ENCODE measurements at places on chromosomes 6 and 20.
A peak's percentile ranks its signal among the peaks of the same experiment; 100 is the strongest.

GRCh38 chr6:6683969-6684833 lies 95.7 kb downstream of the LY86 start:
- DNase-seq = peak; percentile 32

- DNase-seq = no peak
Observed at GRCh38 chr6:116431964-116432595, 29.1 kb upstream of the CALHM6 start.

DNA sequence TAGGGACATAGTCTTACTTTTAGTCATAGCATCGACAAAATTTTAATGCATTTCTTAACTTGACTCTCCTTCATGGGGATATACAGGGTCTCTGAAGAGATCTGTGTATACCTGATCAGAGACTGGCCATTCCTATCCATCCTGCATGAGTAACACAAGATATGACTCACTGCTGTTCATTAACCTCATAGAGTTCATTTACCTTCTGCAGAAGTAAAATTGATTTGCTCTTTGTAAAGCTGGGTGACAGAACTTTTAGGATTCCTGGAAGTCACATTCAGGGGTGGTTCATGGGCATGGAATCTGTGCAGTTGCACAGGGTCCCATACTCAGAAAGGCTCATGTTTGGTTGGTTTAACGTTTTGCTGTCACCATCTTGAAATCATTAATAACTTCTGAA lies 53.2 kb downstream of the PDE7B start:
- DNase-seq = no peak

DNA sequence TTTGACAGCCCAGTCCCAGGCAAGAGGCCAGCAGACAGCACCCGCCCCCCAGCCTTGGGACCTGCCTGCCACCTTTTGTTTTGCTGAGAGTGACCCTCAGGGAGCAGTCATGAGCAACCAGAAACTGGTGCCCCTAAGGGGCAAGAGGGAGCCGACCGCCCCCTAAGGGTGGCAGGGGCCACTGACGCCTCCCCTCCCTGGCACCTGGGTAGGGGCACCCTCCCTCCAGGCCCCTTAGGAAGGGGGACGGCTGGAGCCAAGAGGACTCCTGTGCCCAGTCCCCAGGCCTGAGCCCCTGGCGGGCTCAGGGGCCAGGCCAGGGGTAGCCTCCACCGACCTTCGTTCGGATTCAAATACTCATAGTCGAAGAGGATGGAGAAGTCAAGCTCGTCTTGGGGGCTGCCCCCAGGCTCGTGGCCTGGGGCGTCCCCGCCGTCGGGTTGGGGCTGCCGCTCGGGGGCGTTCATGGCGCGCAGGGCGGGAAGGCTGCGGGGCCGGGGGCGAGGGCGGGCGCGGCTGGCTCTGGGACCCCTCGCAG lies 417 bp downstream of the NFATC2 start:
- DNase-seq = peak; percentile 41

- DNase-seq = no peak
Observed at GRCh38 chr6:111884068-111884467, 10.8 kb upstream of the FYN start.

GRCh38 chr20:34522969-34523871 lies 7.0 kb downstream of the DYNLRB1 start:
- DNase-seq = peak; percentile 32

DNA sequence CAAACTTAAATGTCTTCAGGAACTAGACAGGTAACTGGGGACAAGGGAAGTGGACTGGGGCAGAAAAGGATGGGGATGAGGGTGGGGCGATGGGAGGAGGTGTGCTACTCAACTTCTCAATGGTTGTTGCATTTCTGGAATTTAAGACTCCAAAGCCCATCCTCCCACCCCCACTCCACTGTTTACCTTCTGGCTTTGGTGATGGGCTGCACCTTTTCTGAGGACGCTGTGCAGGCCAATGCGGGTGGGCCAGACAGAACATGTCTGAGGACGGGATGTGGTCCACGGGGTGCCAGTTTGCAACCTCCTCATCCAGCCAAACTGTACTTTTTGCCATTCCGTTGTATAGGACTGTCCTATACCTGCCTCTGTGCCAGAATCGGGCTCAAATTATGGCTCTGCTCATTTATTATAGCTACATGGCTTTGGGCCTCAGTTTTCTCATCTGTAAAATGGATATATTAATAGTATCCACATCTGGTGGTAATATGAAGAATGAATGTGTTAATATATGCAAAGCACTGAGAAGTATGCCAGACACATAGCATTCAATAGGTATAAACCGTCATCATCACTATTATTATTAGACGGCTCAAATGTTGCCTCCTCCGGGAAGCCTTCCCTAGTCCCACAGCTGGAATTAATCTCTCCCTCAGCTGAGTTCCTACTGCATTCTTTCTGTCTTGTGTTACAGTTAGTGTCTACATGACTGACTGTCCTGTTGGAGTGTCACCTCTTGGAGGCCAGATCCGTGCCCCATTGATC lies 31.0 kb upstream of the VEGFA start:
- DNase-seq = no peak
